Mammary epithelial cell (primary cell): ENCODE measurements at places on chromosomes 6 and 20.
A peak's percentile ranks its signal among the peaks of the same experiment; 100 is the strongest.

DNA sequence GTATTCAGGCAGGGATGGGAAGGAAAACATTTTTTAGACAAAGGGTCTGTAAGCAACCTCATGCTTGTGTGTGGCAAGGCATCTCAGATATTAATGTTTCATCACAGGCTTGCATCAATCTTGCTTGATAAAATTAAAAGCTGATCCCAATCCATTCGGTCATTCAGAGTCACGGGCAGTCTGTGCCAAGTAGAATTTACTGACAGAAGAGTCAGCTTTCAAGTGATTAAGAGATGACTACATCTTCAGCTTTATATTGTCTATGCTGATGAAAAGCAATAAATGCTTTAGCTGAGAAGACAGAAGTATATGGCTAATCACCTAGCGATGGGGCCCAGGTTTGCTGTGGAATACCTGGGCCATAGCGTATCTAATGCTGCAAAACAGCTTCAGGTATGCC lies 3.5 kb downstream of the PLEKHG1 start:
- no peak for DNase-seq

DNA sequence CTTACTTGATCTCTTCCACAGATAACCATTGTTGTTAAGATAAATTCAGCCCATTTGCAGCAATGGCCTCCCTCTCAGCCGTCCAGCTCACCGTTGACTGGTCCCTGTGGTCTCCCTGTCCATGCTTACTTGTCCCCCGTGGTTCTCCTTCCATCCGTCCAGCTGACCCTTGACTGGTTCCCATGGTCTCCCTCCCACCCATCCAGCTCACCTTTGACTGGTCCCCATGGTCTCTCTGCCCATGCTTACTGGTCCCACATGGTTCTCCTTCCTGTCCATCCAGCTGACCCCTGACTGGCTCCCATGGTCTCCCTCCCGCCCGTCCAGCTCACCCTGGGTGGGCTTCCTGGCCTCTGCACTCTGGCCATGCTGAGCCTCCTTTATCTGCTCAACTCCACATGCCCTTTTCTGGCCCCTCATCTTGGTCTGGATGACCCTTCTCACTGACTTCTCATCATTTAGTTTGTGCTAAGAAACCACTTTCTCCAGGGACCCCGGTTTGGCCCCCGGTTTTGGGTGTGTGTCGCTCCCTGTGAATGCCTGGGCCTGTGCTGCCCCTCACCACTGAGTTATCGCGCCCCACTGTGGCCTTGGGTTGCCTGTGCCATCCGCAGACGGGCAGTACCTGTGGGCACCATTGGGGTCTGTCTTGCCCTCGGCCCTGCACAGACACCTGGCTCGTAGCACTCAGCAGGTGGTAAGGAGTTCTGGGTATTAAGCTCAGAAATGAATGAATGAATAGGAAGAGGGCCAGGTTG lies 146.4 kb downstream of the ERMARD start:
- no peak for DNase-seq

DNA sequence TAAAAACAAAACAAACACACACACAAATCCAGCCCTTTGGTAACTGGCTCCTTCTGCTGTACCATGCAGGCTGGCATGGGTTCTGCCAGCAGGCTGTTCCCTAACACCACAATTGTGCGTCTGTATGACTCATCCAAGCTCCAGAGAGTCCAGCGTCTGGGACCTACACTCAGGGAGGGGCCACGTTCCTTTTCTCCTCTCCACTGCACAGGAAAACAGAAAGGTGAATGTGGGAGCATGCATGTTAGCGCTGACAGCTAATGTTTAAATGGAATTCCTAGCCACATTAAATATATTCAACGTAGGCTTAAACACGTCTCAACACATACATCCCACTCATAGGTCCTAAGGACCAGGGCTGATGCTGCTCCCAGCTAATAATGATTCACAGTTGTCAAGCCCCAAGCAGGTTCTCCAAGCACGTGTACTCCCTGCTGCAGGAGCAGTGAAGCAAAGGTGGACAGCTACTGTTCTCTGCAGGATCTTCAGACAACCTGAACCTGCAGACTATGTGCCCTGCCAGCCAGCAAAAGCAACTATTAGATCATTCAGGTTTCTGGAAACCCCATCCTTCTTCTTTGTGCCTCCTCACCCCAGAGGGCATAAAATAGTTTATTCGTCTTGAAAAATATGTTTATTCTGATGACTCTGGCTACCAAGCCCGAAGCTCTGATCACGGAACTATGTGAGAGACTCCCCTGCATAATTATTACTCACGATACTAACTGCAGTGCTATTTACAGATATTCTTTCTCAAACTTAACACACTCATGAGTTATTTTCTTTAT lies 20.9 kb downstream of the MAP1LC3A start:
- peak; percentile 94 for DNase-seq

- DNase-seq, result no peak
Observed at GRCh38 chr20:20214757-20215275, 153.1 kb upstream of the INSM1 start.

GRCh38 chr6:1391800-1392309 lies 2.5 kb downstream of the FOXF2 start:
- DNase-seq, result no peak

- DNase-seq, result peak; percentile 48
Observed at GRCh38 chr6:53546281-53546680, 1.4 kb upstream of the GCLC start.

GRCh38 chr6:128914051-128914450 lies 31.1 kb downstream of the LAMA2 start:
- no peak for DNase-seq

DNA sequence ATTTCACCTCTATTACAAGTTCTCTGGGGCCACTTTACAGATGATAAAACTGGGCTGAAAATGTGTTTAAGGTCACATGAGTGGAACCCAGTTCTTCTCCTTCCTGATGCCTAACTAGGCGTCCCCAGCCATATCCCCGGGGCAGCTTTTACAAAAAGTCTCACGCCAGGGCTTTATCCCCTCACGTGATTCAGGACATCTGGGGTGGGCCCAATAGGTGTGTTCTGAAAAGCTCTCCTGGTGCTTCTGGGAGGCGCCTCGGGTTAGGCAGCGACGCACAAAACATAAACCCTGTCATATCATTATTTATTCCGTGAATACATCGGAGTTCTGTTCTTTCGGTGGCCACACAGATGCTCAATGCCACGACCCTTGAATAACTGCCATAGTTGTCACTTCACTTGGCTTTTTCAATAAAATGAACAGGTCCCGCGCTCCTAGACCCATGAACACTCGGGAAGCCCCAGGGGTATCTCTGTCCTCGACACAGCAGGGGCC lies 32.1 kb downstream of the SF3B5 start:
- no peak for DNase-seq

DNA sequence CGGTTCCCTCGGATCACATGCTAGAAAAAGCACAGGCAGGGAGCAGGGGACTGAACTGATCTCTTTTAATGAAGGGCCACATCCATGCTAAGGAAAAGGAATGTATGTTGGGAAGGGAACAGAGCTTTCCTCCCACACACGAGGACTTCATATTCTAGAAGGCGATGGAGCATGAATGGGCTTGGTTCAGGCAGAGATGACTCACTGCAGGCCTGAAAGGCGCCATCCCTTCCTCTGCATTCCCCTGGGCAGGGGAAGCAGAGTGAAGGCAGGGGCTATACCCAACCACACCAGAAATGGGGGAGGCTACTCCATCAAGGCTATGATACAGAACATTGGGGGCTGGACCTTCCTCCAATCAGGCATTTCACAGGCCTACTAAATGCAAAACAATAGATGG lies 30.6 kb downstream of the ELMO2 start:
- DNase-seq, result peak; percentile 41

DNA sequence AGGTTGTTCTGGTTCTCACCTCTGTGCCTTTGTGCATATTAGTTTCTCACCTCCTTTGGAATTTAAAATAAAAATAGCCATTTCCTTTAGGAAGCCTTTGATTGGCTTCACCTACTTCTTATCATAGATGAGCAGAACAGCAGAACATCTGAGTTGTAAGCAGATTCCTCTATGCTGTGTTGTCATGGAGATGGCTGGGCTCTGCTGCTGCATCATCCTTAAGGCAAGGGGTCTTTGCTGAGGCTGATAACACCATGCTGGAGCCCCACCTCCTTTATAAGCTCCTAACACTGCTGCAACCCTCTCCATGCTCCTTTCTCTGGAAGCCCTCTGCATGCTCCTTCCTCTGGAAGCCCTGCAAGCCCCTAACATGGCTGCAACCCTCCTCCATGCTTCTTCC lies 276.5 kb upstream of the TCF21 start:
- no peak for DNase-seq

- DNase-seq, result peak; percentile 76
Observed at GRCh38 chr6:73519926-73520687, 725 bp downstream of the EEF1A1 start.

GRCh38 chr6:167663784-167664443 lies 162.8 kb upstream of the AFDN start:
- no peak for DNase-seq

DNA sequence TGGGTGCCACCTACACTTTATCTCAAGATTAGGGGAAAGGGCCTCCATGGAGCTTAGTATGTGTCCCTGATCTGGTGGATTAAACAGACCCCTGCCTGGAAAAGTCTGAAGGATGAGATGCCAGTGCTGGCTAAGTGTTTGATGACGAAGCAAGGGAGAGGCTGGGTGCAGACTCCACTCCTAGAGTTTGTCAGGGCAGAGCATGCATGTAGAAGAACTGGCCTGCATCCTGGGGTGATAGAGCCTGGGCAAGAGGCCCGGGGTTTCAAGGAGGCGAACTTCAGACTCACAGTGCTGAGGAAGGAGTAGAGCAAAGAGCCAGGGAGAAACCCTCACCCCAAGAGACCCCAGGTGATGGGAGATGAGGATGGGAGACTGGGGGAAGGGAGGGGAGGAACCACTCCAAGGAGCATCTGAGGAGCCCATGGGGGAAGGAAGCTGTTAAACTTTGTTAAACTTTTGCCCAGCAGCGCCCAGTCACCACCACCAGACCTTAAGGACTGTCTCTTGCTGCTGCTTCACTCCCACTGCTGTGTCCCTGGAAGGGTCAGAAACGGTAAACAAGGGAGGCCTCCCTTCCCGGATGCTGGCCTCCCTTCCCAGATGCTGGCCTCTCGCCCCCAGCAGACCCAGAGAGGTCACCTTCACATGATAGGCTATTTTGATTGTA lies 61.6 kb downstream of the RPRD1B start:
- DNase-seq, result no peak

DNA sequence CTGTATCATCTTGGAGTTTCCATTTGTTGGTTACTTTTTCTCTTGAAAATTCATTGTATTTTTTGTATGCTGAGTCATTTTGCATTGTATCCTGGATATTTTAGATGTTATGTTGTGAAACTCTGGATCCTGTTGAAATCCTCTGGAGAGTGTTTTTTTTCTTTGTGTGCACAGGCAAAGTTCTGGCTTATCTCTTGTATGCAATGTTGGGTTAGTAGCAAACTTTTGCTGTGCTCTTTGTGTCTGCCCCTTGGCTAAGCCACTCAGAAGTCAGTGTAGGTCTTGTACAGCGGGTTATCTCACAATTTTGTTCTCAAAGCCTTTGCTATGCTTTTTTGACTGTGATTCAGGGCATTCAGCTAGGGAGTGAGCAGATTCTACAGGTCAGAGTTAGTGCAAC lies 29.1 kb upstream of the LMBRD1 start:
- no peak for DNase-seq

- DNase-seq, result no peak
Observed at GRCh38 chr20:7155282-7155681, 387.8 kb downstream of the BMP2 start.

- DNase-seq, result no peak
Observed at GRCh38 chr6:161443848-161444247, 170.0 kb upstream of the AGPAT4 start.

GRCh38 chr6:158631678-158632537 lies 12.6 kb downstream of the DYNLT1 start:
- peak; percentile 51 for DNase-seq

GRCh38 chr6:118558464-118559217 lies 10.5 kb downstream of the PLN start:
- DNase-seq, result no peak

DNA sequence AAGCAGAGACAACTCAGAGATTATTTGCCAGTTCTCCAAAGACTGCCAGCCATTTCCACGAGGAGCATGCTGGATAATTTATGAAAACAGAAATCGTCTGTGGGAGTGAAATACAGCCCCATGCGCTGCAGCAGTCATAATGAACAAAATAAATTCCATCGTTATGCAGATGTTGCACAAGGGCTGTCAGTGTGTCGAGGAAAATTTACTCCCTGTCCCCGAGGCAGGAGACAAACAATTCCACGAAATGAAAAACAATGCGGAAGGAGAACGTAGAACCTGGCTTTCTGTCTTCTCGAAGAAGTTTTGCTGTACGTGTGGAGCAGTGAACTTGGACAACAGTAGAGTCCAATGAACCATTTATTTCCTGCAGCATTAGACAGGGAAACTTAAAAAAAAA lies 399.4 kb downstream of the CD83 start:
- DNase-seq, result no peak

GRCh38 chr6:99393366-99393697 lies 663 bp downstream of the COQ3 start:
- no peak for DNase-seq

DNA sequence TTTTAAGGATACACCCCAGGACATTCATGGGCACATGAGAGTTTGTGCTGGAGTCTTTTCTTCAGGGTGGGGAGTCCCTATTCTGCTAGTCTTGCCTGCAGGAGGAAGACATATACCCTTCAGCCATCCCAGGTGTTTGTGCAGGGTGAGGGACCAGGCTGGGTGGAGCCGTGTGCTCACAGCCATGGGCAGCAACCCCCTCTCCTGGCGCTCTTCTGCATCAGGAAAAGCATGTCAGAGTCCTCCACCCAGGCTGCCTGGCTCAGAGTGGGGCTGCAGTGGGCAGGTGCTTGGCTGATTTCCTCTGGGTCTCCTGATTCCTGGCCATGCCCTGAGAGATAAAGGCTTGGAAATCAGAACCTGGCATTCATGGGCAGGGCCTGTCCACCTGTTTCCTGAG lies 22.7 kb upstream of the MLN start:
- no peak for DNase-seq

- no peak for DNase-seq
Observed at GRCh38 chr6:144123836-144124235, 26.5 kb upstream of the STX11 start.

GRCh38 chr6:145372671-145373151 lies 362.6 kb downstream of the EPM2A start:
- DNase-seq, result peak; percentile 19
